ENCODE measurements at places on chromosomes 3 and 15.

DNA sequence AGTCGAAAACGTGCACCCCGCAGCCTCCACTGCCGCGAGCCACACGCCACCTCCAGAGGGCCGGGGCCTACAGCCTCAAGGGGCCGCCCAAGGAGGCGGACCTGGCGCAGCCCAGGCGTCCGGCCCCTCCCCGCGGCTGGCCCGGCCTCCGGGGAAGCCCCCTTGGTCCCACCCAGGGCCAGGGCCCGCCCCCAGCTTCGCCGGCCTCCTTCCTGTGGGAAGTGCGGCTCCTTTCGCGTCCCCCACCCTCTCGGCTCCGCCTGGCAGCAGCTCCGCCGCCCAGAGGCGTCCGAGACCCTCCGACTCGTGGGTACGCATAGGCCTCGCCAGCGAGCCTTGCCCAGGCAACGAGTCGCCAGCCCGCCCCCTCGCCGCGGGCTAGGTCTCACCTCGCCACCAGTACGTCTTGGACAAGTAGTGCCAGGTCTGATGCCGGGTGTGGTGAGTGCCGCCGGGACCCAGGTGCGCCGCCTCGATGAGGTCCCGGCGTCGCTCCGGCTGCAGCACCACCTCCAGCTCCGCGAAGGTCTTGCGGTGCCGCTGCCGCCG, 642 bp downstream of the ZBTB11 start:
- no peak for DNase-seq

GRCh38 chr3:183506674-183507320, 48.7 kb downstream of the KLHL6 start:
- no peak for DNase-seq

DNA sequence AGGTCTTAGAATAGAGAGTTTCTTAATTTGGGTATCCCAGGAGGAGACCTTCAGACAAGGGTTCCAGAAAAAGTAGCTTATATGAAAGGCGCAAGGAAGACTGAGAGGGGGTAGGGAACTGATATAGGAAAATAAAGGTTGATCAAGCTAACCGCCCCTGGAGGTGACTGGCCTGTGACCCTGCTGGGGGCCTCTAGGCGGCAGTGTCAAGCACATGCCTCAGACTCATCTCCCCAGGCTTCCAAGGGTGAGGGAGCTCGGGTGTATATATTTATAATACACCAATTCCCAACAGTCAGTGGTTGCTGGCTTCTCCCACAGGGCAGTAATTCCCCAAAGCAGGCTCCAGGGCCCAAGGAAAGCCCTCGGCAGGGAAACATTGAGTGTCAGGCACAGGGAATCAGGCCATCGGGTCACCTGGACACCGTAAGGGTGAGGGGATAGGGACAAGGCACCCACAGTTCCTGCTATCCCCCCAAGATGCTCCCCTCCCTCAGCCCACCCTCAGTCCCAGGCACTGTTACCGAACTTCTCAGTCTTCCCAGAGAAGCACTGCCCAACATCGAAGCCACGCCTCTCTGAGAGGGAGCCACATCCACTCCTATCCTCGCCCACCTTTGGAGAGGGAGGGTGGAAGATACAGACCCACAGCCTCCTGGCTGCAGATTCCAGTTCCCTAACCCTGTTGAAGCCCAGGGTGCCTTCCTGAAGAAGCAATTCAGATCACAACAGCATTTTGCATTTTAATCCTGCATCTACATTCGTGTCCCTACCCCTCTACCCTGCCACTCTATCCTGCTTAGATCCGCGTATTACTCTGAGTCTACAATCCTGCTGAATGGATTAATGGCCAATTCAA, 19.5 kb upstream of the CAV3 start:
- DNase-seq: no peak

DNA sequence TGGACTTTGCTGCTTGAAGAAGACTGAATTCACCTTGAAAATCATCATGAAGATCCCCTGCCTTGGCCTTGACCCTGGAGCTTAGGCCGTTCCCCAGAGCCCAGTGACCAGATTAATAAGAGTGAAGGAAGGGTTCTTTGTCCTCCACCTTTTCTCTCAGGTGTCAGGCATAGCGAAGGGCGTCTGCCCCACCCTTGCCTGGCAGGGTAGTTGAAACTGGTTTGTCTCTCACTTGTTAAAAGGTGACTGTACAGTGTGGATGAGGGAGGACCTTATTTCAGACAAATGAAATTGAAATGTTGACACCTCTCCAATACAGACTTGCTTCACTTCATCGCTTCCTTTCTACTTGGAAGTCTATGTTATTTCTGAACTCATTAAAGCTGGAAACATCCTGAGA, 223.7 kb upstream of the BHLHE40 start:
- no peak for DNase-seq

- DNase-seq: no peak
These were observed 200.9 kb upstream of the ZPLD1 start for GRCh38 chr3:102233881-102234280.

DNA sequence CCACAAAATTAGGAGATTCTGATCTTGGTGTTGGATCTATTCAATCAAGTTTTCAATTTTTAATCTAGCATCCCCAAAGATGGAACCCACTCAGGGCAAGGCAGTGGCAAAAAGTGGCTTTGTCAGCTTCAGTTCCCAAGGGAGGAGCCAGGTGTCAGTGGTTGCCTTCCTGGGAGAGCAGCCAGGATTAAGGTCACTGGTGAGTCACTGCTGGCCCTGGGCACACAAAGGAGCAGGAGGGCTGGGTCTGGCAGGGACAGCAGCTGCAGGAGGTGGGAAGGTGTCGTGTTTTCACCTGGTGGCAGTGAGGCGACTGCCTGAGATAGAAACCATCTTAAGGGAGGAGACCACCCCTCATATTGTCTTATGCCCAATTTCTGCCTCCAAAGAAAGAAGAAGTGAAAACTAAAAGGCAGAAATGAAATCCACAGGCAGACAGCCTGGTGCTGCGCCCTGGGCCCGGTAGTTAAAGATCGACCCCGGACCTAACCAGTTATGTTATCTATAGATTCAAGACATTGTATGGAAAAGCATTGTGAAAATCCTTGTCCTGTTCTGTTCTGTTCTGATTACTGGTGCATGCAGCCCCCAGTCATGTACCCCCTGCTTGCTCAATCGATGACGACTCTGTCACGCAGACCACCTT, 5.9 kb upstream of the KLHL25 start:
- DNase-seq: peak; percentile 56

GRCh38 chr3:10253731-10254130, 5.5 kb downstream of the TATDN2 start:
- no peak for DNase-seq

DNA sequence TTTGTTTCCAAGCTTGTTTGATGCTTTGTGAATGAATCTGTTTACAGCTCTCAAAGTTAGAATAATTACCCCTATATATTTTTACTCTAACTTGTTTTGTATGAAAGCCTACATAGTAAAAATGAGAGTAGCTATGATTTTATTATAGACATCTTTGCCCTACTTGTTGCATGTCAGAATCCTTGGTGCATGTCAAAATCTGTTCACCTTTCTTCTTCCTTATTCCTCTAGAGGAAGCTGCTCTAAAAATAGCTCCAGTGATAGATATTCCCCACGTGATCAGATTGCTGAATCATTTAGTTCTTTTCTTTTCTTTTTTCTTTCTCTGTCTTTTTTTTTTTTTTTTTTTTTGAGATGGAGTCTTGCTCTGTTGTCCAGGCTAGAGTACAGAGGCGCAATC, 39.8 kb downstream of the LRRC49 start:
- no peak for DNase-seq

DNA sequence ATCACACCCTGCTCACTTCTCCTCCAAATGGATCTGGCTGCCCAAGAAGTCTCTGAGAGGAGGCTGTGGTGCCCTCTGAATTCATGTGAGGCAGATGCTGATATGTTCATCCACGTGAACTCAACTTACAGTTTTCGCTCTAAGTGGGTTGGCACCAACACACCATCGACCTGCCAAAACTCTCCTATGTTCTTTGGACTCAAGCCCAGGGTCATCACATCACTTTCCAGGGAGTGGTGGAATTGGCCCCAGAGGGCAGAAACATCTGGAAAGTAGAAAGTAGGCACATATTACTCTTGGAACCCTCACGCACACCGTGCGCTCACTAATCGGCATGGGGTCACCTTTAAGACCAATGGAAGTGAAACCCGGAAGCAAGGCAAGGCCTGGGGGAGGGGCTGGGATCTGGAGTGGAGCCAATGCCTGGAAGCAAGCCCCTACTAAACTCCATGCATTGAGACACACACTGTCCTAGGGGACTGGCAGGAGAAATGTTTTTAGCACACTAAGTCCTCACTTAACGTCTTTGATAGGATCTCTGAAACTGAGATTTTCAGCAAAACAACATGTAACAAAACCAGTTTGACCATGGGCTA, 41.4 kb downstream of the SSUH2 start:
- DNase-seq: no peak

DNA sequence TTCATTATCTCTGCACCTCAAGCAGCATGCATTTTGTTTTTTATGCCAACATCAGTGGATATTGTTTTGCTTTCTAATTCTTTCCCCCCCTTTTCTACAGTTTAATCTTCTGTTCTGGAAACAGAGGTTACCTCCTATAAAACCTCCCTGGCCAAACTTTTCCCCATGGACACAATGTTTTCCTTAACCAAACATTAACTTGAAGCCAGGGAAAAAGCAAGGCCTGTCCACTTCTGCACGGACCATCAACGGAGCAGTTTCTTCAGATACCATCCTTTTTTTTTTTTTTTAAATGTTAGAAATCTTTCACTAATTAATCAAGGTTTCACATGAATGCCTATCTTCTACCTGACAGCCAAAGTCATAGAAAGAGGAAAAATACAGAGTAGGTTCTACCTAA, 127.0 kb downstream of the ADAMTS9 start:
- no peak for DNase-seq

DNA sequence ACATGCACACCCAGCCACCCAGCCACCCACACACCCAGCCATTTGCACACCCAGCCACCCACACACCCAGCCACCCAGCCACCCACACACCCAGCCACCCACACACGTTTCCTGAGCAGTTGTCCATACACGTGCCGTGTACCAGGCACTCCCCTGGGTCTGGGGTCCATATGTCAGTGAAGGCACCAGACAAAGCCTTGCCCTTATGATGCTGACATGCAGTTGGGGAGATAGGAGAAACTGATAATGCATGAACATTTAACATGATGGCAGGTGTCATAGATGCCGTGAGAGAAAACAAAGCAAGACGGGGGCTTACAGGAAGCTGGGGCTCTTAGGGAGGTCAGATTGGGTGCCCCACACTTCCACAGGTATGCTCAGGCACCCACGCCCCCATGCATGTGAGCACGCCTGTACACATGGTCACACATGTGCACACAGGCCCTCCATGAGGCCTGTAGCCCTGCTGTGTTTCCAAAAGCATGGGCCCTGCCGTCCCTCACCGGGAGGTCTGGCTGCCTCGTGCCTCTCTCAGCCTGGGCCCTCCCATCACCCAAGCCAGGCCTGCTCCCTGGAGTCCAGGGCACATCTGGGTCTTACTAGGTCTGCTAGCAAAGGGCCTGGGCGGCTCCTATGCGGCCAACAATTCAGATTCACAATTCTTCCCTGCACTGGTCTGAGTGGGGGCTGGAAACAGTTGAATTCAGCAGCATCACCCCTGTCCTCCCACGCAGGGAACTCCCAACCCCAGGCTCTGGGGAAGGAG, 3.6 kb upstream of the DNAJB8 start:
- no peak for DNase-seq

GRCh38 chr3:29242296-29242695, 38.6 kb upstream of the RBMS3 start:
- DNase-seq: no peak

DNA sequence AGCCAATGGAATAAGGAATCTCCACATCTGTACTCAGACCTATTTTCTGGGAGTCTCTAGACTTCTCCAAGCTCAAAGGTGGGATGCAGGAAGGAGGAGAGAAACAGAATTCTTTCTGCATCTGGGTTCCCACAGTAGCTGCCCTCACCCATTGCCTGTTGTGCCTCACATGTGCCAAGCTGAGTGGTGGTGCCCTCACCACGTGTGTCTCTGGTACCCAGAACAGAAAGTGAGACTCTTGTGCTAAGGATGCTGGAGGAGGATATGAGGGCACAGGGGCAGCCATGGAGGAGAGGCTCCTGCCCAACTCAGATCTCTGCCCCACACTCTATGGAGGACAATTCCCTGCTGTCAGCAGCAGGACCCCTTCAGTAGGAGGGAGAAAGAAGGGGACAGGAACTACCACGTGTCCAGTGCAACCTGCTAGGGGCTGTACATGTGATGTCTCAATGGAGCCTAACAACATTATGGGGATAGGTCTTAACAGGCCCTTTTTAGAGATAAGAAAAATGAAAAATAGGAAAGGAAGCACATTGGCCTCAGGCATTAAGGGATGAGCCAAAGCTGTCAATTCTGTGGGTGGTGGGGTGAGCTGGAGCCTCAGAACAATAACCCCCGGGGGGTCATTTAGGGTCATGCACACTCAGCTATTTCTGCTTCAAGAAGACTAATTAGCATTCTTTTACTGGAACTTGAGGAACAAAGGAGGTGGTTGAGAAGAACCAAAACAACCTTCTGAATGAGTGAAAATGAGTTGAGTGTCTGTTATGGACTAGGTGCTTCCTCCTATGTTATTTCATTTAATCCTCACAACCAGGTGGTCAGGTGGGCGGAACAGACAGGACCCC, 16.3 kb upstream of the NOX5 start:
- DNase-seq: no peak

DNA sequence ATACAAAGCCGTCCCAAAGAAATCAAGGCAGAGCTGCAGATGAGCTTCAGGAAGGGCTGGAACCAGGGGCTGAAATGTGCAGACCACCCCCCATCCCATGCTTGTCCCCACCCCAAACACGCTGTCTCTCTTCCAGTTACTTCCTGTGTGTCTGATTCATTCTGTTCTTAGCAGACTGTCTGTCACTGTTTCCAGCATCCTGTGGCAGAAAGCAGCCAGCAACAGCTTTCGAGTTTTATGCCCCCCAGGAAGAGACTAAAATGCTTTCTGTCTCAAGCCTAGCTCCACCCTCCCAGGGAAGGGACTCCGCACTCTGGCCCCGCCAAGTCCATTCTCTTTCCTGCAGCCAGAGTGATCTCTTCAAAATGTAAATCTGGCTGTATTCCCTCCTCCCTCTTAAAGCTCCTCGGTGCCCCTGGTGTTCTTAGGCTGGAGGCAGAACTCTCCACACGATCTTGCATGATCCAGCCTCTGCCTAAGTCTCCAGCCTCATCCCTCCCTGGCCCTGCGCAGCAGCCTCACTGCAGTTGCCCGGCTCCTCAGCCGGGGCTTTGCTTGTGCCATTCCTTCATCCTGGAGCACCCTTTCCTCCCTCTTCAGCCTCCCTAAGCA, 41.5 kb downstream of the HRH1 start:
- no peak for DNase-seq

- DNase-seq: no peak
These were observed at the start of gene MLH1 for GRCh38 chr3:36993326-36994283. TSS of gene MLH1 (plus strand) at chr3:36993518. CDS start at chr3:36993548, 30 bp downstream.

GRCh38 chr3:110236976-110237610, 834.5 kb upstream of the NECTIN3 start:
- DNase-seq: no peak

- no peak for DNase-seq
These were observed 154.8 kb upstream of the TTC14 start for GRCh38 chr3:180447136-180447535.

Data from NCI-H1694 (cell line).